ENCODE measurements at places on chromosomes 1 and 21.

- no peak for DNase-seq
These were observed 142.9 kb downstream of the ROR1 start for GRCh38 chr1:63916485-63917360.

DNA sequence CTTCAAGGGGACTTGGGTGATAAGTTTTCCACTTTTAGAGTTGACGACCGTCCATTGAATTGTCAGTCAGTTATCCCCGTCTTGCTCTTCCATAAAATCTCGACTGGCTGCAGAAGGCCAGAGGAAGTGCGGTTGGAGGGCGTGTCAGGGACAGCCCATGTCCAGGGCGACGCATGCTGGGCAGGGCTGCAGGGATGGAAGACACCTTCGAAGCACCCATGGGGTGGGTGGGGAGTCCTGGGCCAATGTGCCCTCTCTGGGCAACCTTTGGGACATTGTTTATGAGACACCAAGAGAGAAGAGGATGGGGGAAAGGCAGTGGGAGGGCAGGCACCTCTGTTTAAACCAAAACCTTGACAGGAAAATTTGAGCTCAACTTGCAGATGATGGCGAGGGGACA is 38.6 kb upstream of the EDN2 start:
- DNase-seq = no peak

DNA sequence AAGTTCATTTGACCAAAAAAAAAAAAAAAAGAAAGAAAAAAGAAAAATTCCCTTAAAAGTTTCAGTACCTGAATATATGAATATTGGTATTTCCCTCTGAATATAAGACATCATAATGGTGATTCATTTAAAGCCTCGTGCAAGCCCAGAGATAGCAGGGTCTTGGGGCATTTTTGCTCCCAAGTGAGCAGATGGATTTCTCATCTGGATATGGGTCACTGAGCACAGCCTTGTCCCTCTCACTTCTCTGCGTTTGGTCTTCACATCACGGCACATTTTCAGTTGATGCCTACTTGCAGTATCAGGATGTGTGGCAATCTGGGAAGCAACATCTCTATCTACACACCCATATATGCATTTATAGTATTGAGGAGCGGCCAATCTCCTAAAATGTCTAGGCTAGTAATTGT is 12.7 kb downstream of the CD58 start:
- DNase-seq = no peak

GRCh38 chr1:52574594-52574993 is 21.7 kb upstream of the TUT4 start:
- DNase-seq = no peak

DNA sequence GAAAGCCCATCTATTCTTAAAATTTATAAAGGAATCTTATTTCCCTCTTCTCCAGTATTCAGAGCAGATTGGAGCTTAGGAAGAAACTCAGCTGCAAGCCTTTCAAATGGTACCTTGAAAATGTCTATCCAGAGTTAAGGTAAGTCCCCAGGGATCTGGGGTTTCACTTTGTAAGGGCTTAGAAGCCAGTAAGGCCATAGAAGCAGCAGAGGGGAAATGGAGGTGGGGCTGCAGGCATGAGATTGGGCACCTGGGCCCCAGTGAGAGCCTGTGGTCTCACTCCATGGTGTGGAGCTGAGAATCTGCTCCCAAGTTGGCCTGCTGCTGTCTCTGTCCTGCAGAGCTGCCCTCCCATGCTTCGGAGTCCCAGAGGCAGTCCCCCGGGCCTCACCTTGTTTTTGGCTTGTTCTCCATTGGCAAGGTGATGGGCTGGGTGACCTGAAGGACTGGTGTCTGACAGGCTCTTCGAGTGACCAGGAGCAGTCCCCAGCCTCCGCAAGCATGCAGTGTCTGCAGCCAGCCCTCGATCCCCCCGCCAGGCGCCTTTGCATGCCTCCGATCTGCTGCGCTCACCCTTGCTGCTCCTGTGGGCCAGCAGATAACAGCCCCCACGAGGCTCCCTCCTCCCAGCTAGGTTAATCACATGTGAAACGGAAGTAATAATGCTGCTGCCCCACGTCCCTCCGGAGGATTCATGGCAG is 163.1 kb downstream of the PGBD5 start:
- no peak for DNase-seq

DNA sequence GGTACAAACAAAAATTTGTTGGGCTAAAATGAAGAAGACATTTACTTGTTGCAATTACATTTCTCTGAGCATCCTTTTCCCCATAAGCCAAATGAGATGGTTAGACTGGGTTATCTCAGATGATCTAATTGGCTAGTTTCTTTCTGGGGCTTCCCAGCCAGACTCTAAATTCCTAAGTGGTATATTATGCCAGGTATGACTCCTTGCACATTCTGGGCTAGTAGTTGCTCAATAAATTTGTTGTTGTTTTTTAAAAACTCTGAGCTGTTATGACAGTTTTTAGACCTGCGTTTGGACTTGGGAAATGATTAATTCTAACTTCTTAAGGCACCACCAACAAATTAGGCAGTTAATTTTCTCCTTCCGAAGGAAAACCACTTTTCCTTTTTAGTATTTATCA is 66.1 kb downstream of the UCK2 start:
- DNase-seq = no peak

- DNase-seq = no peak
These were observed 21.7 kb upstream of the CTSK start for GRCh38 chr1:150829751-150830150.

- no peak for DNase-seq
These were observed 4.7 kb upstream of the THEM5 start for GRCh38 chr1:151858030-151858746.

DNA sequence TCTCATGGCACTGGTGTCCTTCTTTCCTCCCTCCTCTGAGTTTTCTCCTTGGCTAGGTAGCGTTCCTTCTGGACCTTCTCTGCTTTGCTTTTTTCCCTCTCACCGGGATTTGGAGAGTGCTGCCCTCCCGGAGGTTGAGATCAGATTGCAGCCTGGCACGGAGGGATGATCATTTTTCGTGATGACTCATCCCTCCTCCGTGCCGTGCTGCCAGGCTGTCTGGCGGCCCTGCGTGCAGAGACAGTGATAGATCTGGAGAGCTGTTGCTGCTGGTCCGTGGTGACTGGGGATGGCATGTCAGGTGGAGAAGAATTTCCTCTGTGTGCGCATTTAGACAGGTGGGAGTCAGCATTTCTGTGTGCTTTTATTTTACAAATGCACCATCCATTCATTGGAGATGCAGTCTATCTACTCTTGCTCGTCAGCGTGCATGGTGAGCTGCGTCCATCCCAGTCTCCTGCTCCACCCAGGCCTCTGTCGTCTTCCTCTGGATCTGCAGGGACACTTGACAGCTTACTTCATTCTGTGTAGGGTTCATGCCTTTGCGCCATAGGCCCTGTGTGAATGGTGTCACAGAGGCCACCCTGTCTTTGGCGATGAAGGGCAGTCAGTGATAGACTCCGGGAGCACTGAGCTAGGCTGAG is 104.4 kb downstream of the PCBP3 start:
- DNase-seq = no peak

DNA sequence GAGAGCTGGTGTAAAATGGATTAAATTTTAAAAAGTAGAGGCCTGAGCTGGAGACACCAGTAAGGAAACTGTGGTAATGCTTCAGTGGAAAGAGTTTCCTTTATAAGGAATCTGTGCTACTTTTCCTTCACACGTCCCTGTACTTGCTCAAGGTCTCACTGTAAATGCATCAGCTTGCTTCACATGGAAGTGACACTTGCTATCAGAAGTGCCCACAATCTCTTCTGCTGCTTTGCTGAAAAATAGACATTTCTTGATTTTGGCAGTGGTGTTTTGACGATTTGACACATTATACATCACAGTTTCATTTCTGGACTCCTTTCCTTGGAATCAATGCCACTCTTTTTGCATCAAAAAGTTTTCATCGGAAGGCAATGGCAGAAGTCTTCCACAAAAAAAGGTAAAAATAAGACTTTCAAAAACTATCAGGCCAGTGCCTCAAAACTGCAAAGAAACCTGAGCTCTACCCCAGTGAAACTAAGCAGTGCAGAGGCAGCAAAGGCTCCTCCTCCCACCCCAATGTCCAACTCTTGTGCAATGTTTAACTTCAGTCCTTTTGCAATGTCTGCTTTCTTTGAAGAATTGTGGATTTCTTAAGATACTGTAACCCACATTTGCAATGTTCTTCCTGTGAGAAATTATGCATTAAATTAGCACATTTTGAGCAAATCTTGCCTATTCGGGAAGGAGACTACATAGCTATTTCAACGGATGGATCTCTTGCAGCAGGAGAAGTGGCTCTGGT is 18.4 kb upstream of the TSPAN2 start:
- no peak for DNase-seq

- no peak for DNase-seq
These were observed 292.7 kb downstream of the SDCCAG8 start for GRCh38 chr1:243548516-243548915.

GRCh38 chr1:86380257-86380861 is 15.8 kb downstream of the ODF2L start:
- DNase-seq = no peak

- no peak for DNase-seq
These were observed 278.2 kb downstream of the PTPRU start for GRCh38 chr1:29514361-29515169.

- no peak for DNase-seq
These were observed 11.3 kb upstream of the IL22RA1 start for GRCh38 chr1:24154215-24154614.

DNA sequence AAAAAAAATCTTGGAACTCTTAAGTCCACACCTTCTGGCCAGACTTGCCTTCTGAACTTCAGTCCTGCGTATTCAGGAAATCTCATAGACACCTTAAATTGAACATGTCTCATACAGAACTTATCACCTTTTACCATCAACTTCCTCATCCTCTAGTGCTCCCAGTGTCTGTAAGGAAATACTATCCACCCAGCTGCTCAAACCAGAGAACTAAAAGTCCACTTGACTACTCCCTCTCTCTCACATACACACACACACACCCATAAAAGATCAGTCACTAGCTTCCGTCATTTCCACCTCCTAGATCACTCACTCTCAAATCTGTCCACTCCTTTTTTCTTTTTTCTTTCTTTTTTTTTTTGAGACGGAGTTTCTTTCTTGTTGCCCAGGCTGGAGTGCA is 10.9 kb upstream of the CAP1 start:
- DNase-seq = no peak

DNA sequence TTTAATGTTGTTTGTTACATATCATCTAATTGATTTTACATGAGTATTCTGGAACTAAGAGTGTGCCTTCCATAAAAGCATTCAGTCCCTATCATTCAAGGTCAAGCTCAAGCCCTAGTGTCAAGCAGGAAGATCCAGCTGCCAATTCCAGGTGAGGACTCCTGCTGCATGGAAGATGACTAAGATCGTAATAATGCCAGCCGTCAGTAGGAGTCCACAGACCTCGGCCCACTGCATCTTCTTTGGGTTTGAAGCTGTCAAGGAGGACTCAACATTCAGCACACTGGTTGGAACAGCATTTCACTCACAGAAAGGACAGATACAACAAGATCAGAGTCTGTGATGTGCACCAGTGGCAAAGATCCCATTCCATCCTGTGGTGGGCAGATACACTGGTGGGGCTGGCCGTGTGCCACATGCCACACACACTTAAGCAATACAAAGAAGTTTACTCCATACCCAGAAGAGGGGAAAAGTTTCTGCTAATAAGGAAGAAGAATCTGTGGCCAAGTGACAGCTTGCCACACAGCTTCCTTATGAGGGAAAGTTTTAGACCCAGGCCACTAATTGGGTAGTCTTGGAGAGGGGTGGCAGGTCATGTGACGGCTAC is 160.4 kb downstream of the PIK3R3 start:
- no peak for DNase-seq

DNA sequence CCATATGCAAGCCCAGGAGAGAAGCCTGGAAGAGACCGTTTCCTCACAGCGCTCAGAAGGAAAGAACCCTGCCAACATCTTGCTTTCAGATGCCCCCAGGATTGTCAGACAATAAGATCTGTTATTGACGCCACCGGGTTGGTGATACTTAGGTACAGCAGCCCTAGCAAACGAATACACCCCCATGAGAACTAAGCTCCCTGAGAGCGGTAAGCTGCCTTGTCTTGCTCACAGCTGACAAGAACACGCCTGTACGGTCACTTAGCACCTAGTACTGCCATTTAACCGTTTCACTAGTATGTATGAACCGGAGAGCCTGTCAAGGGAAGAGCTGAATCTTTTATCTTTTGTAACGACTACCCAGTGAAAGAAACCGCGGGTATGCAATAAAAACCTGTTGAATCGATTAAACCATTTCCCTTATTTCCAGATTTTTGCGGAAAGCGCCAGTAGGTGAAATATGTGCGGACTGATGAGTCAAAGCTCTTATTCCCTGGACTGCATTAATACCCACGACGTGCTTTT is 619 bp upstream of the ZBTB8B start:
- no peak for DNase-seq

- DNase-seq = no peak
These were observed 122.3 kb downstream of the ZMYM4 start for GRCh38 chr1:35390600-35391494.

DNA sequence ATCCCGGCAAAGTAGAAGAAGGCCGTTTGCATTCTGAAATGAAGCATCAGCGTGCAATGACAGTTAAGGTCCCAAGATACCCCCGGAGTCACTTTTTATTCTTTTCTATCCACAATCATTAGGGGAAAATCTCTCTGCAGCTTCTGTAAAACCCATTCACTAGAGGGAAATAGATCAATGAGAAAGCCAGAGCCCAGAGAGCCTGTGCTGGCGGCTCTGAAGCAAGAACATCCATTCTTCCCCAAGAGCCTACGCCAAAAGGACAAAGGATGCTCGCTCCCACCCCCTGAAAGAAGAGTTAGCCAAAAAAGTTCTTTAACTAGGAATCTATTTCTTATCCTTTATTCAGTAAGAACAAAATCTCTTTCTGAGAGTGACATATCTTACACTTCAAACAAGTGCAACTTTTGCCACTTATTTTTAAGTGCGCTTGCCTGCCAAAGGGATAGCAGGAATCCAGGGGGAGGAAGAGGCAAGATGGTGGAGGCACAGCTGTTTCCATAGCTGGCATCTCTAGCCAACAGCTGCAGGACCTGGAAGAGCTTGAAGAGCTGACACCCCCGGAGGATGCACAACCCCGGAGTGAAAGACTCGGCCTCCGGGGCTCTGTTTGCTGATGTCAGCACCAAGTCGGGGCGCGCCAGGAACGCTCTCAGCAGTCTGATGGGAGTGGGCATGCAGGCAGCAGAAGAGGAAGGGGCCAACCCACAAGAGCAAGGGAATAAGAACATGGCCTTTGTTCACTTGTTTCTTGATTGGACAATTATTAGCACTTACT is 68.7 kb downstream of the KCNN3 start:
- DNase-seq = no peak

- DNase-seq = no peak
These were observed 353.7 kb downstream of the DPYD start for GRCh38 chr1:97567000-97567749.

DNA sequence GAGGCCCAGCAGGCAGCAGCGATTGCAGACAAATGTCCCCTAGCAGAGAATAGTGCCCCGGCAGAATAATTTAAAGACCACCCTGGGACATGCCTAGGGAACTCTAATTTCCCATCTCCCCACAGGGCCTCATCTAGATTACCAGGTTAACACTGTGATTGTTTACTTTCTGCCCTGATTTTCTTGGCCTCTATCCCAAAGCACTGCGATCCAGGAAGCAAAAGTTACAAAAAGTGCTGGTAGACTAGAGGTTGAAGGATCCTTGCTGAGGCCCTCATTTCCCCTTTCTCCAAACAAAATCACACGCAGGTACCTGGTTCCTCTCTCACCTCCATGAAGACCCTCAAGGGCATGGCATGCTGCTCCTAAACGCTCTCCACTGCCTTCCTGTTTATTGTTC is 229.7 kb downstream of the C1orf94 start:
- DNase-seq = no peak

GRCh38 chr1:235442788-235443429 is 61.3 kb downstream of the B3GALNT2 start:
- DNase-seq = no peak

All from NK-92 treated with Interleukin-12 subunit alpha and Interleukin-12 subunit beta, amount 100 ng/mL, for 24 hours (cell line).